Midbrain (tissue), 1 donor: ENCODE measurements at places on chromosomes 4 and X.
A peak's percentile ranks its signal among the peaks of the same experiment; 100 is the strongest.

GRCh38 chrX:64152857-64153256, 52.7 kb downstream of the AMER1 start:
- DNase-seq, result no peak

DNA sequence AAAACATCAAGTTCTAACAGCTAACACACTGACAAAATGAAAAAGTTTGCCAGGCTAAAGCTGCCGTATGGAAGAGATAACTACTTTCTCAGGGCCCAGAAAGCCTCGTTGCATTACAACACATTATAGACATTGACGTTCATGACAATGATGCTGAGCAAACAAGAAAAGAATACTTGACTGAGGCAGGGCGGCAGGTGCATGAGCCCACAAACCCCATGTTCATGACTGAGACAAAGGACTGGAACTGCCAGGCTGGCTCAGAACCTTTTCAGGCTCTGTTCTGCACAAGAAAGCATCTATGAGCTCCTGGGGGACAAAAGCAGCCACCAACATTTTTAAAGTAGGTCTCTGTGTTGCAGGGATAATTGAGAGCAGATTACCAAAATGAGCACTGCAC, 13.6 kb downstream of the TLR6 start:
- DNase-seq, result no peak

DNA sequence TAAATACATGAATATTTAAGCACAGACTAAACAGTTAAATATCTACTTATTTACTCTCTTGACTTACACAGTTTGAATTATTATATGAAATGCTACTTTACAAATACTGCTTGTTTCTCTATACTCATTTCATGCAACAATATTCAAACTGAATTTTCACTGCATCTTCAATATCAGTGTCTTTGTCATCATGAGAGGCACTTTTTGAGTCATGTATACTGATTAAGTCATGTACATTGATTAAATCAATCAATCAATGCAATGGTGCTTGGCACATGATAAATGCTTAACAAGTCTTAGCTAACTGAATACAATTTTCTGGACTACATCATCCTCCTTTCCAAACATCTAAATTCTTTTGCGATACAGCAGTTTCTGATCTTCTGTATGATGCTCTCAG, 67.1 kb downstream of the CHM start:
- DNase-seq, result no peak

DNA sequence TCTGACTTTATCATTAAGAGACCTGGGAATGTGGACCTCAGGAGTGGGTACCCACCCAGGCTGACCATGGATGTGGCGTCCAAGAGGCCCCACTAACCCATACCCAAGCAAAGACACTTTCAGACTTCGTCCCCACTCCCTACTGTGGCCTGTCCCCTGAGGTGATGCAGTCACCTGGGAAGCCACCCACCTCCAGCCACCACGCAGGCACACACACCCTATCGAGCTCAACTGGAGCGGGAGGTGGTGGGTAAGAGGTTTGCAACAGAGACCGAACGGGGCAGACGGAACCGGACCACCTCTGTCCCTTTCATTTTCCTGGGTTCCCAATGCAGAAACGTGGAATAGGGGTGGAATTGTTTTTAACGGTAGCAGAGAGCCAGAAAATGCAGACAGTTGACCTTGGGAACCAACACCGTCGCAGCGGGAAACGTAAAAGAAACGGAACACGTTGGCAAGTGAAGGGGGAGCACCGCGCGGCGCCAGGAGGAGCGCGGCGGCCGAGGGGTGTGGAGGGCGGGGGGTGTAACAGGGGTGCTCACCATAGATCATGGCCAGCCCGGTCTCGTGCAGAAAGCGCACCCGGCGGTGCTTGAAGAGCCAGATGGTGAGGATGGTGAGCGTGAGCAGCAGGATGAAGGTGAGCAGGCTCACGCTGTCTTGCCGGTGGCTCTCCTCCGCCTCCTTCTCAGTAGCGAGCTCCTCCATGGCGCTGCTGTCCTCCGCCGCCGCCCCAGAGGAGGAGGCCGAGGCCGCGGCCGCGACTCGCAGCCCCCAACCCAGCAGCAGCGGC, 559 bp downstream of the SLC9A7 start:
- no peak for DNase-seq

DNA sequence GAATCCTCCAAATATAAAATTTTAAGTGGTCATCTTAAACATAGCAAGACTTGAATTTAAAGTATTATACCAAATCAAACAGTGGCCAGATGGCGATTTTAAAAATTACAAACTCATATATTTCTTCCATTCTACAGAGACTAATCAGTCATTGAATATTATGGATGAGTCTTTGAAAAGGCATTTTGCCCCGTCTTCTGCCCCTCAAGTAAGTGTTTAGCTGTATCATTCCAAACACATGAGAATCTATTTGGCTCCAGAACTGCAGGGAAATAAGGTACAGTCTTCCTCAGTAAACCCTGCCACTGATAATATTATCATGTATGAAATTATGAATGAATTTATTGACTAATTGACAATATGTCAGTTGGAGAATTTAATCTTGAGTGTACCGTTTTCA, 191.0 kb downstream of the SLC7A11 start:
- no peak for DNase-seq

DNA sequence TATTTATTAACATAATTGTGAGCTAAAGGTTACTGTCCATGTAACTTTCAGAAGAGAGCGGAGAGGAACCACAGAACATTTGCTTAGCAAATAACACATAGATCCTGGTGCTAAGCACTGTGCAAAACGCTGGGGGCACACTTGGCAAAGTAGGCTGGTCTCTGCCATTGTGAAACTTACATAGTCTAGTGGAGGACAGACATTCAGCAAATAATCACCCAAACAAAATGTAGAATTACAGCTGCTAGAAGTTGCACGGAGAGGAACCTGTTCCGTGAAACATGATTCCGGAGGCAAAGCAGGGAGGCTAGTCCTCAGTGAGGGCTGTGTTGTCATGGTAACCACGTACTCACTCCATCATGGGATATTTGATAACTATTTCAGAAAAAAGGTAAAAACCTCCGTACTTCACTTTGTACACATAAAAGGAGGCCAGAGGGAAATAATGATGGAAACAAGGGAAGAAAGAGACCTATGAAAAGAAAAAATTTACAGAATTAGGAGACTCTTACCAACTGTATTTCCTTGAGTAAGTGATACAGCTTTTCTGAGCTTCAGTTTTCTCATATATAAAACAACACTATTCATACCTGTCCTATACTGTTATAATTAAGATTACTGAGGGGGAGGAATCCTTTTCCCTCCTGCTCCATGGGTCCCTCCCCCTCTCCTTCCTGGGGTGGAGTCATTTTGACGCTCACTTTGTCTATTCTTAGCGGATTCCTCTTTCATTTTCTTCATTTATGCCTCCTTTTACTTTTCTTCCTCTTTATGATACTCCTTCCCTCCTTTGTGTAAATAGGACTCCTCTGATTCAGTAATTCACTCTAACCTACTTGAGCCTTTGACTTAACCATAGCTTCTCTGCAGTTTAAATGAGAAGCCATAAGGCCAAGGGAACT, 825 bp upstream of the RASGEF1B start:
- DNase-seq, result peak; percentile 71

- no peak for DNase-seq
Measured at GRCh38 chr4:155603360-155603891, 63.2 kb upstream of the GUCY1A1 start.

DNA sequence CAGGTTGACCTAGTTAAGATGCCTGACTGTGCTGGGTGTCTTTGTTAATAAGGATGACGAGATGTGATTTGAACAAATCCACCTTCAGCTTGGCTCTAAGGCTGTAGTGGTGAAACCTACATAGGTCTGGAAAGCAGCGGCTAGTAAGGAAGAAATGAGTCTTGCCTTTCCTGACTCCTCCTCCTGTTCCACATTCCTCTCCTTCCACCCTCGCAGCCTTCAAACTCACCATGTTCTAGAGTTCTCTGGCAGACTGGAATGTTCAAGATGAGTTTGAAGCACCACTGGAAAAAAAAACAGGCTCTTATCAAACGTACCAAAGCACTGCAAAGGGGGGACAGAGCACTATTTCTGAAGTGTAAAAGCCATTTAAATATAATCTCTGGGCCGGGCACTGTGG, 395.4 kb downstream of the BMPR1B start:
- DNase-seq, result no peak
